Brain pericyte (primary cell): ENCODE measurements at places on chromosomes 1 and 21.

DNA sequence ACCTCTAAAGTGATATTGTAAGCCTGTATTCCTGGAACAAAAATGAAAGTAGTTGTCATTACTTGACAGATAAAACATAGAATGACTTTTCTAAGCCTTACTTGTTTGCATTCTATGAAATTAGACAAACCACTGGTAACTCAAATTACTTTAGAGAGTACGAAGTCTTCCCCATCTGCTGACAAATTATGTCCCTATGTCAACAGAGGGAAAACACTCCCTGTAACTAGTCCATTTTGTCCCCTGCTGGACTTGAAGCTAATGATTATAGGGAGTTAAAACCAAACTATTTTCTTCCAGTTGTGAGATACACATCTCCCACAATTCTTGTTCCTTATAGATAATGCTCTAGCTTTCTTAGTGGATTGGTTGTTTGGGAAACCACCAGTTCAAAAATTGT, 39.6 kb downstream of the GREM2 start:
- DNase-seq: no peak

GRCh38 chr1:209190591-209191261, 392.8 kb upstream of the CAMK1G start:
- no peak for DNase-seq

DNA sequence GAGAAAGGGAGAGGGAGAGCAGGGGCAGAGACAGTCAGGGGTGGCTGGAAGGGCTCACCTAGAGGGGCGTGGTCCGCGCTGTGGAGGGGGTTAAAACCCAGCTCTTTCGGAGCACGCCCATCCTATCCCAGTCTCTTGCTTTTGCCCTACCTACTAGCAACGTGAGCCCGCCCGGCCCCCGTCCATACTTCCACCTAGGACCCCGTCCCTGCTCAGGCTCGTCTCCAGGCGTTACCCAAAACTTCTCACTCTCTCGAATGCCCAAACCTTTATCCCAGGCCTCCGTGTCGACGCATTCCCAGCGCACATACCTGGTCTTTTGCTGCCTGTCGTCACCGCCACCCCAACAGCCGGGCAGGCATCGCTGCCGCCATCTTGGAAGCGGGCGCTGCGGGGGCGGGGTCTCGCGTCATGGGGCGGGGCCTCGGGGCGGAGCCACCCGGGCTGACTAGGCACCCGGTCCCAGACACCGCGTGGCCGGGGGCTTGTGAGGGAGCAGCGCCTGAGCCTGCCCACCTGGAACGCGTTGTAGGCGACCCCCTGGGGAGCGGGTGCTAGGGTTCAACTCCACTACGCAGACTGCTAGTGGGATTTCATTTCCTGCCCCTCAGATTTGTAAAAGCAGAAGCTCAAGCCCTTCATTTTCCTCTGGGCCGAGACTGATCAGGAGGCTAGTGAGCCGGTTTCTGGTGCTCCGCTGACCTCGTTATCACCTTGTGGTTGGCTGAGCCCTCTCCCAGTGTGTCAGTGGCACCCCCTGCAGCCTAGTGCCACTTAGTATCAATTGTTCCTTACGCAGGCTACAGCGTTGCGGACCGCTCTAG, at the start of gene B4GALT3:
TSS of gene B4GALT3 (minus strand) at position 396 of the 824 bp plus-strand sequence. CDS start 1,447 bp downstream, outside the sequence.
- peak; percentile 46 for DNase-seq

DNA sequence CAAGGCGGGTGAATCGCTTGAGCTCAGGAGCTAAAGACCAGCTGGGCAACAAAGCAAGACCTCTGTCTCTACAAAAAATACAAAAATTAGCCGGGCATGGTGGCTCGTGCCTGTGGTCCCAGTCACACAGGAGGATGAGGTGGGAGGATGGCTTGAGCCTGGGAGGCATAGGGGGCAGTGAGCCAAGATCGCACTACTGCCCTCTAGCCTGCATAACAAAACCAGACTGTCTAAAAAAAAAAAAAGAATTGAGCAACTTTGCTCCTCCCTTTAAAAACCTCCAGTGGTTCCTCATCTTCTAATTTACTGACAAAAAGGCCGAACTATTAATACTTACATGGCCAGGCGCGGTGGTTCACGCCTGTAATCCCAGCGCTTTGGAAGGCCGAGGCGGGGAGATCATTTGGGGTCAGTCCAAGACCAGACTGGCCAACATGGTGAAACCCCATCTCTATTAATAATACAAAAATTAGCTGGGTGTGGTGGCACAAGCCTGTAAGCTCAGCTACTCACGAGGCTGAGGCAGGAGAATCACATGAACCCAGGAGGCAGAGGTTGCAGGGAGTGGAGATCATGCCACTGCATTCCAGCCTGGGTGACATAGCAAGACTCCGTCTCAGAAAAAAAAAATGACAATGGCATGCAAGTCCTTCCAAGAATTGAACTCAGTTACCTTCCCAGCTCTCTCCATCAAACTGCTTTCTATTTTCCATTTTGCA, 4.4 kb downstream of the ACBD3 start:
- no peak for DNase-seq

DNA sequence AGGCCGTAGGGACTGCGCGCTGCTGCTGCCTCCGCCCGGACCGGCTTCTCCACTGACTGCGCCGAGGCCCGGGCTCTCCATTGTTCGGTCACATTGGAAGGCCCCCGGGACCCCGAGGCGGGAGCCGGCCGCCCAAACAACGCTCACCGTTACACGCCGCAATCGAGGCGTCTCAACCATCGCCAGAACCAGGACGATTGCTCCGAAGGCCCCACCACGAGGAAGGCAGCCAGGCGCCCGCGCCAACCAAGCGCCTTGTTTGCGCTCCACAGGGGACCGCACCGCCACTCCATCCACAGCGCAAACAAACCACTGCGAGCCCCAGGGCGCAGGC, 595 bp downstream of the GLUL start:
- no peak for DNase-seq

- DNase-seq: no peak
Observed at GRCh38 chr21:46319186-46319585, 4.5 kb downstream of the C21orf58 start.

DNA sequence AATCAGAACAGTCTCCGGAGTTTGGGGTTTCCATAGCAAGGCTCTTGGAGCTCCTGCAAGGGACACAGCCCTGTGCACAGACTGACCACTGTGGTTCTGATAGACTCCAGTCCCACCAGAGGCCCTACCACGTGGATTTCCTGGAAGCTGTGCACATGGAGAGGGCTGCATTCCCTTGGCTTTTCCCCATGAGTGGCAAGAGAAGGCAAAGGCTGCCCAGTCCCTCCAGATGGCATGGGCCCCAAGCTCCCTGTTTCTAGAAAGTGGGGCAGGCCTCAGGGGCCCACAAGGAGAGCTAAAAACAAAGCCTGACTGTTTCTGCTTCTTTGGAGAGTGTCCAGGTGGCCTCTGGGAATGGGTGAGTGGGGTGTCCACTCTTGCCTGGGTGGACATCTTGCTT, 87.5 kb downstream of the DDX20 start:
- no peak for DNase-seq

GRCh38 chr1:90336552-90337324, 341.8 kb downstream of the ZNF326 start:
- DNase-seq: no peak

GRCh38 chr1:63148825-63149645, 173.3 kb upstream of the FOXD3 start:
- DNase-seq: no peak

- no peak for DNase-seq
Observed at GRCh38 chr1:244735404-244735803, 82.5 kb downstream of the DESI2 start.

DNA sequence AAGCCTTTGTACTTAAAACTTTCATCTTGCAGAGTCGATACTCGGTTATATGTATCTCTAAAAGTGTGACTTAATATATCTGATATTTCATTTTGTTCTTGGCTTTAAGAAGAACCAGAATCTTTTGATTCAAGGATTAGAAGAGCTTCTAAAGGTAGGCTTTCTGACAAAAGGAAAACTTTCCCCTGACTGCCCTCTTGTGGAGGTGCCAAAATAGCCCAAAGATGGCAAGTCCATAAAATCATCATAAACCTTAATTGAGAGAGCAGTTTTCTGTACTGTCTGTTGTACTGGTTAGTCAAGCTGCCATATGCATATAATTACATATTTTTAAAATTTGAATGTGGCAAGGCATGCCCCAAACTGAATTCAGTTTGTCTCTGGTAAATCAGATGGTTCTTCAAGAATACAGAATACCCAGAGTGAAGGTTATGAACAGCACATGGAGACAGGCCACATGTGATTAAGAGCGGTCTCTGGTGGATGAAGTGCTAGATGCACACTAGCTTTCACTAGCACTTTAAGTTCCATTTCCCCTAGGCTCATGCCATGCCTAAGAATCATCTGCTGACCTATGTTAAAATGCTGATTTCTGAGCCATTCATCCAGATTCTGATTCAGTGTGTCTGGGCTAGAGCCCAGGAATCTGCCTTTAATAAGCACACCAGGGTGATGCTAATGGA, 27.7 kb upstream of the ELAVL4 start:
- DNase-seq: no peak
